ENCODE measurements at places on chromosomes 1 and 21.

- no peak for DNase-seq
Measured at GRCh38 chr1:77958391-77958790, 20.5 kb downstream of the FUBP1 start.

- no peak for DNase-seq
Measured at GRCh38 chr1:111488669-111489068, 14.8 kb downstream of the ADORA3 start.

DNA sequence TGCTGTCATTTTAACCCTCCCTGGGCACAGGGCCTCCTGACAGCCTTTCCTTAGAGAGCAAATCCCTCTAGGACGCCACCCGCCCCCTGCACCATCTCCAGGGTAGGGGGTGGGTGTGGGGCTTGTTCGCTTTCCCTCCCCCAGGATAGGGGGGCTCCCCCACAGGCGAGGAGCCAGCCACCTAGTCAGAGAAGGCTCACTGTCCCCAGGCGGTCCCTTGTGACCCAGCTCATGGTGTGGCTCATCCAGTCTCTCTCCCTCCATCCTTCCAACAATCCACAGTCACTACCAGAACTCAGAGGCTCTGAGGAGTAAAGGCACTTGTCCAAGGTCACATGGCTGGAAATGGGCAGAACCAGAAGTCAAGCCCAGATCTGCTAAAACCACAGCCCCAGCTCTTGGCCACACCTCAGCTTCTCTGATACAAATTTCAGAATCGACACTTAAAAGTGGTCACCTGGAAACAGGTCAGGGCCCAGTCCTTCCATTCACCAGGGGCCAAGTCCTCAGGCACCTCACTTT, 89.8 kb downstream of the MRPL37 start:
- DNase-seq = no peak

DNA sequence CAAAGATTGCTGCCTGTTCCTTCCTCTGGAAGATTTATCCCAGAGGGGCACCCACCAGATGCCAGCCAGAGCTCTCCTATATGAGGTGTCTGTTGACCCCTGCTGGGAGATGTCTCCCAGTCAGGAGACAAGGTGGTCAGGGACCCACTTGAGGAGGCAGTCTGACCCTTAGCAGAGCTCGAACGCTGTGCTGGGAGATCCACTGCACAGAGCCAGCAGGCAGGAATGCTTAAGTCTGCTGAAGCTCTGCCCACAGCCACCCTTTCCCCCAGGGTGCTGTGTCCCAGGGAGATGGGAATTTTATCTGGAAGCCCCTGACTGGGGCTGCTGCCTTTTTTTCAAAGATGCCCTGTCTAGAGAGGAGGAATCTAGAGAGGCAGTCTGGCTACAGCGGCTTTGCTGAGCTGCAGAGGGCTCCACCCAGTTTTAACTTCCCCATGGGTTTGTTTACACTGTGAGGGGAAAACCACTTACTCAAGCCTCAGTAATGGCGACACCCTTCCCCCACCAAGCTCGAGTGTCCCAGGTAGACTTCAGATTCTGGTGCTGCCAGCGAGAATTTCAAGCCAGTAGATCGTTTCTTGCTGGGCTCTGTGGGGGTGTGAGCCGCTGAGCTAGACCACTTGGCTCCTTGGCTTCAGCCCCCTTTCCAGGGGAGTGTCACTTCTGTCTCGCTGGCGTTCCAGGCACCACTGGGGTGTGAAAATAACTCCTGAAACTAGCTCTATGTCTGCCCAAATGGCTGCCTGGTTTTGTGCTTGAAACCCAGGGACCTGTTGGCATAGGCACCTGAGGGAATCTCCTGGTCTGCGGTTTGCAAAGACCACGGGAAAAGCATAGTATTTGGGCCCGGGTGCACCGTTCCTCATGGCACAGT, 51.1 kb upstream of the PDC start:
- DNase-seq = no peak

GRCh38 chr1:51048670-51049069, 53.4 kb upstream of the C1orf185 start:
- DNase-seq = no peak

- no peak for DNase-seq
Measured at GRCh38 chr1:5200006-5200405, 545.6 kb downstream of the AJAP1 start.
